Bronchus fibroblast of lung (primary cell): ENCODE measurements at places on chromosomes 16 and 17. TPM values are rescaled to one million over a fixed set of nuclear protein-coding genes. Genes with fewer than 3 reads are reported as not detected.

Gene GPR179
- total RNA-seq: not detected in 2 replicates

Gene SALL1
- total RNA-seq: 0.17 and 0.30 TPM in 2 replicates

Gene TBX2
- total RNA-seq: 88.9 and 89.6 TPM in 2 replicates

Gene SLC46A1
- total RNA-seq: 2.4 and 2.7 TPM in 2 replicates

Gene IL17C
- total RNA-seq: not detected in 2 replicates

Gene ATP2A3
- 0.45 and 0.84 TPM in 2 replicates for total RNA-seq

Gene ADORA2B
- 17.1 and 22.1 TPM in 2 replicates for total RNA-seq

Gene HSD11B2
- not detected in 2 replicates for total RNA-seq

Gene AGRP
- total RNA-seq: not detected in 2 replicates

Gene TMEM100
- 2.7 and 3.4 TPM in 2 replicates for total RNA-seq

Gene IL4R
- 15.3 and 16.3 TPM in 2 replicates for total RNA-seq

Gene GH1
- not detected in 2 replicates for total RNA-seq

Gene BRICD5
- total RNA-seq: 1.3 and 2.7 TPM in 2 replicates

Gene CRHR1
- not detected in 2 replicates for total RNA-seq
